ENCODE measurements at places on chromosomes 1 and 21.
A peak's percentile ranks its signal among the peaks of the same experiment; 100 is the strongest.

DNA sequence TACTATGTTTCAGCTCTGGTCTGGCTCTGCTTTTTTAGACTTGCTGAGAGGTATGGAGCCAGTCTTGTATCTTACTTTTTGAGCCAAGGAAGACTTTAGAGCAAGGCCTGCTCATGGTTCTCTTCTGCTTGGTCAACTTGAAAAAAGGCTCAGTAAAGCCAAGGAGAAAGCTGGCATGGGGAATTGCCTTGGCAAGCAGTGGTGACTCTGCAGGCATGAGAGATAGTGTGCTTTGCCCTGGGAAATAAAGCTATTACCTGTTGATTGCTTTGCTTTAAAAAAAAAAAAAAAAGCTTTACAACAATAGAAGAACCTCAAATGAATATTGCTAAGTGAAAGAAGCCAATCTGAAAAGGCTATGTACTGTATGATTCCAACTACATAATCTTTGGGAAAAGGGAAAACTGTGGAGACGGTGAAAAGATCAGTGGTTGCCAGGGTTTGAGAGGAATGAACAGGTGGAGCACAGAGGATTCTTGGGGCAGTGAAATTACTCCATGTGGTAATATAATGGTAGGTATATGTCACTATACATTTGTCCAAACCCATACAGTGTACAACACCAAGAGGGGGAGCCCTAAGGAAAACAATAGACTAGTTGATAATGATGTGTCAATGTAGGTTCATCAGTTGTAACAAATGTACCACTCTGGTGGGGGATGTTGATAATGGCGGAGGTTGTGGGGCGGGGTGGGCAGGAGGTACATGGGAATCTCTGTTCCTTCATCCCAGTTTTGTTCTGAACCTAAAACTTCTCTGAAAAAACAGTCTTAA, 87.6 kb downstream of the HMCN1 start:
- no peak for DNase-seq

DNA sequence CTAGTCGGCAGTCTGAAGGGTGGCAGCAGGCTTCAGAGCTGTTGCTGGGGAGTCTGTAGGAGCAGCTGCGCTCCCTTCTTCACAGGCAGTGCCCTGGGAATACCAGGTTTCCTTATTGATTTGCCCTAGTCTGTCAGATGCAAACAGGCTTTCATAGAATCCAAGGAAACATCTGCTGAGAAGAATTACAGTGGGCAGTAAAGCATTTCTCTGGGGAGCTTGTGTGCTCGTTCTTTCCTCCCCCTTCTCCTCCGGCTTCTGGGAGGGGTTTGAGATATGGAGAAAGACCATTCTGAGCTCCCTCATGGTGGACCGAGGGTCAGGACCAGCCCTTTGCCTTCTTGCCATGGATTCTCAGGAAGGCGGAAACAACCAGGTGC, 25.4 kb upstream of the PARP1 start:
- DNase-seq: no peak

DNA sequence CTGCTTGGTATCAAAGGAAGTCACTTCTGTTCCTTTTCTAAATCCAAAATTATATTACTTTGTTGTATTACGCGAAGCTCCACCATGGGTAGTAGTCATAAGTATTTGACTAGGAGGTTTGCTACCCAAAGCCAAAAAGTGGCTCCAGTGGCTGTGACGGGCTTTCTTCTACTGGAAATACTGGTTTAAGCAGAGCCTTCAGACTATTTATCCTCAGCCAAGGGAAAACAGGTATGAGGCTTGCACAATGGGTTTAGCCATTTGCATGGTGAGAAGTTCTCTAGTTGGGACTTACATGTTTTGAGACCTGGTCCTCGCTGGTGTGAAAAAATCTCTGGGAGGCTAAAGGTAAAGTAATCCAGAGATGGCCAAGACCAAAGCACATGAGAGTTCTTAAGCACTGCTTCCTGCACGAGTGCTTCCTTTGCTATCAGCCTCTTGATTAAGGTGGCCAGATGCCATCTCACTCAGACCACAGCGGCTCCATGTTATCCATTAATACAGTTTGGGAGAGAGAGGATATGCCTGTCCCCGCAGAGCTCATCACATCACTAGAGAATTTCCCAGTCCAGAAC, 121.2 kb downstream of the PIK3R3 start:
- DNase-seq: no peak

DNA sequence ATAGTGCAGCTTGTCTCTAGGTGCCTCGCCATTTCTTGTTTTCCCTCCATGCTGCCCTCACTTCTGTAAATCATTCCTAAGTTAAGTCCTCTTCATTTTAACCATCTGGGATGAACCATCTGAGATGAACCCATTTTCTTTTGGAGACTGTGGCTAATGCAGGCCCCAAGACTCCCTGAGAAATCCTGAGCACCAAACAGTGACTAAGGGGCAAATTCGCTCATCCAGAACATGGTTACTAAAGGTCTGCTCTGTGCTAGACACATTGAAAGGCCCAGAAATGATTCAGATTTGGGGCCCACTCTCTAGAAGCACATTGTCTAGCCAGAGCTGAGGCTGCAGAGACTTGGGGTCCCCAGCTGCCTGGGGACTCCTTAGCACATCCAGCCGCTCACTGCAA, 151.9 kb upstream of the CTTNBP2NL start:
- no peak for DNase-seq

- DNase-seq: peak; percentile 11
Measured at GRCh38 chr1:186033847-186034271, 299.7 kb downstream of the HMCN1 start.

Data from HCEC 1CT (cell line).